Heart left ventricle (tissue), 16 donors: ENCODE measurements at places on chromosomes 5 and 9. TPM values are rescaled to one million over a fixed set of nuclear protein-coding genes. Genes with fewer than 3 reads are reported as not detected.

DNA sequence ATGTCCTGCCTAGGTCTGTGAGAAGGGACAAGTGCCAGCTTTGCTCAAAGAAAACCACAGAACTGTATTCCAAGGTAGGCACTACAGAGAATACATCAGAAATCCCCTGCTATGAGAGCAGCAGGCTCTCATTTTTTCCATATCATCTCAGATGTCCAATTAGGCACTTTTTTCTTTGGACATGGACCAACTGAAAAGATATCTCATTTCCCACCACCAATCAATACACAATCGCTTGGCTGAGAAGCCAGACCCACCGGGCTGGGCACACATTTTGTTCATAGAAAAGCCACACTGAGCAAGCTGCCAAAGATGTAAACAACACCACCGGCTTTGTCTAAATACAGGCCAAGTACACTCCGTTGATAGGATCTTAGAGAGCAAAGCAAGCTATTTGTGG lies 25.9 kb downstream of the STOM start:
- DNase-seq = no peak

The CNTFR gene
- 0.47 TPM for total RNA-seq

GRCh38 chr9:91660521-91660920 lies 236.9 kb upstream of the NFIL3 start:
- no peak for DNase-seq

The RIC1 gene
- total RNA-seq = 7.1 TPM

GRCh38 chr5:154758977-154759376 lies 3.8 kb downstream of the LARP1 start:
- no peak for DNase-seq
